ENCODE measurements at places on chromosomes 13 and 19.

- DNase-seq = peak; percentile 13
Measured at GRCh38 chr19:13689085-13689484, 75.2 kb upstream of the MRI1 start.

DNA sequence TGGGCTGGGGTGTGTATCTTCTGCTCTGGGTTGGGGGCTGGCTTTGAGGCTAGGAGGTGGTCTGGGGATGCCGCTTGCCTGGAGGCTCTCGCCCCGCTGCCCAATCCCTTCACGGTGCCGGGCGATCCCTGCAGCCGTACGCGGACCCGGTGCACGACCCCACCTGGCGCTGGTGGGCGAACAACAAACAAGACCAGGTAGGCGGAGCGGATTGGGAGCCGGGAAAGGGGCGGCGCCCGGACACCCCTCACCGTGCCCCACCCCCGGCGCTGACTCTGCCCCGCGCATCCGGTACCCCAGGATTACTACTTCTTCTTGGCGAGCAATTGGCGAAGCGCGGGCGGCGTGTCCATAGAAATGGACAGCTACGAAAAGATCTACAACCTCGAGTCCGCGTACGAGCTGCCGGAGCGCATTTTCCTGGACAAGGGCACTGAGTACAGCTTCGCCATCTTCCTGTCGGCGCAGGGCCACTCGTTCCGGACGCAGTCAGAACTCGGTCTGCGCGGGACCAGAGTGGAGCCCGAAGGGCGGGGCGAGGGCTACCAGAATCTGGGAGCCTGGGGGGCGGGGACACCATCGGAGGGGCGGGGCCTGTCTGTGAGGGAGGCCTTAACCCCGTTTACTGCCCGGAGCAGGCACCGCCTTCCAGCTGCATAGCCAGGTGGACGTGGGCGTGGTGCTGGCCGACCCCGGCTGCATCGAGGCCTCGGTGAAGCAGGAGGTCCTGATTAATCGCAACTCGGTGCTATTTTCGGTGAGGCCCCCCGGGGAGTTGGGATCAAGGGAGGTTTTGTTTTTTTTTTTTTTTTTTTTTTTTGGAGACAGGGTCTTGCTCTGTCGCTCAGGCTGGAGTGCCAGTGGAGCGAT lies 12.1 kb upstream of the PSMD8 start:
- peak; percentile 95 for DNase-seq

GRCh38 chr19:51803519-51803918 lies 8.6 kb downstream of the FPR3 start:
- DNase-seq = peak; percentile 56

- no peak for DNase-seq
Measured at GRCh38 chr19:56993851-56994250, 125.9 kb upstream of the USP29 start.

DNA sequence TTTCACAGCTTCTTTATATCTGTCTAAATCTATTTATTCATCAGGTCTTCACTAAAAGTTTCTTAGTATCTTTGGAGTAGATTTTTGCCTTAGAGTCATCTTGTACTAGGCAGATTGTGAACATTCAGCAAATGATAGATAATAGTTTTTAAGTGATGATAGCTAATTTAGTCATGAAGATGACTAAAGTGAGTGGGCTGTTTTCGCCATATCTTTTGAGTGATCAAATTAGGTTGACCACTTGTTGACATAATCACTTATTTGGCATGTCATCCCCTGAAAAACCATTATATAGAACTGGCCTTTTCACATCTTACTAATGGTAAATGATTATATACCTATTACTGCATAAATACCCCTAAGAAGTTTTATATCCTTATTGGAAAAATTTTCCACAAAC lies 999.2 kb downstream of the PCDH17 start:
- no peak for DNase-seq

DNA sequence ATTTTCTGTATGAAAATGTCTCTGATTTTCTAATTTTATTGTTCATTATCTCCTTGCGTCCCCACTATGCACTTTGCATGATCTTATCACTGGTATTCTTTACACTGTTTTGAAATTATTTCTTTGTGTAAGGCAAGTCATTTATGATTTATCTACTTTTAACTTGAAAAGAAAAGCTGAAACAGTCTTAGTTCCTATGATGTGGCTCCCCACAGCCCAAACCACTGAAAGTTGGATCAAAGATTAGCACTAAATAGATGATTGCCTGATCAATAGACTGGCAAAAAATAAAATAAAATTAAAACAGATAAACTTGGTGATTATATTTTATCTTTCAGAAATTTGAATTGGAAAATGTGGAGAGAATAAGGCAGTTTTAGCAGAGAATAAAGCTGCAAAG lies 1101.9 kb downstream of the PCDH9 start:
- no peak for DNase-seq

DNA sequence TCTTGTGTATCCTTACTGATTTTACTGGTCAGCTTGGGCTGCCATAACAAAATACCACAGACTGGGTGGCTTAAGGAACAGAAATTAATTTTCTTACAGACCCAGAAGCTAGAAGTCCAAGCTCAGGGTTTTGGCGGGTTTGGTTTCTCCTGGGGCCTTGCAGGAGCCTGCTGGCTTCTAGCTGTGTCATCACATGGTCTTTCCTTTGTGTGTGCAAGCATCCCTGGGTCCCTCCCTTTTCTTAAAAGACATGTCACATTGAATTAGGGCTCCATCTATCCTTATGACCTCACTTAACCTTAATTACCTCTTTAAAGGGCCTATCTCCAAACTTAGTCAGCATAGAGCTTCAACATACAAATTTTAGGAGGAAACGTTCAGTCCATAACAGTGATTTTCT lies 23.4 kb downstream of the UBAC2 start:
- DNase-seq = no peak

DNA sequence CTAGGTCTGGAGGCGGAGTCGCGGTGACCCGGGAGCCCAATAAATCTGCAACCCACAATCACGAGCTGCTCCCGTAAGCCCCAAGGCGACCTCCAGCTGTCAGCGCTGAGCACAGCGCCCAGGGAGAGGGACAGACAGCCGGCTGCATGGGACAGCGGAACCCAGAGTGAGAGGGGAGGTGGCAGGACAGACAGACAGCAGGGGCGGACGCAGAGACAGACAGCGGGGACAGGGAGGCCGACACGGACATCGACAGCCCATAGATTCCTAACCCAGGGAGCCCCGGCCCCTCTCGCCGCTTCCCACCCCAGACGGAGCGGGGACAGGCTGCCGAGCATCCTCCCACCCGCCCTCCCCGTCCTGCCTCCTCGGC lies at the start of gene SLC5A5:
Gene SLC5A5 (plus strand): TSS at position 68 of the 373 bp plus-strand sequence. CDS start 375 bp downstream, outside the sequence.
- DNase-seq = no peak

DNA sequence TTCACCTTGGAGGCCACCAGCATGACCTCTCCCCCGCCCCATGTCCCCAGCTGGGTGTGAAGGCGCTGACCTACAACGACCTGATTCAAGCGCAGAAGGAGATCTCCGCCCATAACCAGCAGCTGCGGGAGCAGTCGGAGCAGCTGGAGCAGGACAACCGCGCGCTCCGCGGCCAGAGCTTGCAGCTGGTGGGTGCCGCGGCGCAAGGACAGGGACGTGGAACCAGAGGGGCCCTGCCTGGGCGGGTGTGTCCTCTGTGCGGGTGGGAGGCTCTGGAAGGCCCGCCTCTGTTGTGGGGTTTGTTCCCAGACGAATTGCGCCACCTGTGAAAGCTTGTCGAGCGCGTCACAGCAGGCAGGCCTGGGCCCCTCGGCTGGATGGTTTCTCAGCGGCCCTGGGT lies 22.3 kb downstream of the PLEKHJ1 start:
- DNase-seq = no peak

DNA sequence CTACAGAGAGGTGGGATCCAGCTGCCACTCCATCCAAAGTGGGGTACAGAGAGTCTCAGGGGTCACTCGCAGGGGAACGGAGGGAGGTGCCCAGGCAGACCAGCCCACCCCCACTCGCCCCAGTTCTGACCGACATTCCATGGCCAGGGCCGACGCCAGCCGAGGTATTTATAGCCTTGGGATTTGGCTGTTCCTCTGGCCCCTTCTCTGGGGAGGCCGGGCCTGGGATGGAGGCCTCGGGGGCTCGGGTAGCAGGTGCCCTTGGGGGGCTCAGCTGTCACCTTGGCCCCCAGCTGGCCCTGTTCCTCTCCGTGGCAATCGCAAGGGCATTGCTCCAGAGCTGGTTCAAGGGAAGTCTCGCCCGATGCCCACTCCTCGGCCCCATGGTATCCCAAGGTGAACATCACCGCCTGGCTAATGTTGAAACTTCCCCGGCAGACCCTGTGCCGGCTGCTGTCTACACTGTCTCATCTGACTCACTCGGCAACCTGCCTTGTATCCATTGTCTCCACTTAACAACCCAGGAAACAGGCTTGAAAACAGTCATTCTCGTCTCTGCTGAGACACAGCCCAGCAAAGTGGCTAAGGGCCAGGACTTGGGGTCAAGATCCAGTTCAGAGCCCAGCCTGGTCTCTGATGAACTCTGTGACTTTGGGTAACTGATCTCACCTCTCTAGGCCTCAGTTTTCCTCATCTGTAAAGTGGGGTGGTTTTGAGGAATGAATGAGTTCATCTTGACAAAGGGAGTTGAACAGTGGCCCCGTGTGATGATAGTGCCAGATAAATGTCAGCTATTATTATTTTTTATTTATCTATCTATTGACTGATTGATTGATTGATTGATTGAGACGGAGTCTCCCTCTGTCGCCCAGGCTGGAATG lies 9.7 kb downstream of the PRKACA start:
- DNase-seq = no peak

GRCh38 chr19:35824150-35824549 lies 11.5 kb upstream of the PRODH2 start:
- no peak for DNase-seq

- DNase-seq = no peak
Measured at GRCh38 chr19:18380843-18381242, 5.1 kb upstream of the GDF15 start.

DNA sequence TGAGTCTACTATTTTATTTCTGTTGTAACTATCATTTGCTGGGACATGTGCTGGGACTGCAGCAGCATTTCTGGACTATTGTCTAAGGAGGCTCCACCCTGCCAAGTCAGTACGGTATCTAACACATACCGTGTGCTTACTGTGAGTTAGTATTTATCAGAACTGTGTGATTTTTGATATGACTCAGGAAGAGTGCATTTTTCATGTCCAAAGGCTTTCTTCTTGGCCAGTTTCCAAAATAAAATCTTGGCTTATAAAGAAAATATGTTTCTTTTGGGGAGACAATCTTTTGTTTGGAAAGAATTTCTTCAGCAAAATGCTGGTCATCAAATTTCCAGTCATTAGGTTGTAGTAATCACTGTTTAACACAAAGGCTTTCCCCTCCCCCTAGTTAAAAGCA lies 11.6 kb downstream of the PARP4 start:
- DNase-seq = no peak

DNA sequence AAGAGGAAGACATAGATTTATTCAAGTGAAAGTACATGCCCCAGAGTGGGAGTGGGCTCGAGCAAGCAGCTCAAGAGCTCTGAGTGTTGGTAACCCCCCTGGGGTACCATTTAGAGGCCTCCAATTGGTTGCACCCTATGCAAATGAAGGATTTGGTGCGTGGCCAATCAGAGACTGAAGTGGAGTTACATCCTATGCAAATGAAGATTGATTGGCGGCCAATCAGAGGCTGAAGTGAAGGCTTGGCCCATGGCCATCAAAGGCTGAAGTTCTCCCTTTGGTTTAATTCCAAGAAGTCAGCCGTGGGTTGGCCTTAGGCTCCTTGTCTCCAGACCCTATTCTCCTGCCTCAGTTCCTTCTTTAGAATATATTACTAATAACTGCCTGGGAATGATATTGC lies 12.9 kb upstream of the IGFL1 start:
- DNase-seq = no peak

DNA sequence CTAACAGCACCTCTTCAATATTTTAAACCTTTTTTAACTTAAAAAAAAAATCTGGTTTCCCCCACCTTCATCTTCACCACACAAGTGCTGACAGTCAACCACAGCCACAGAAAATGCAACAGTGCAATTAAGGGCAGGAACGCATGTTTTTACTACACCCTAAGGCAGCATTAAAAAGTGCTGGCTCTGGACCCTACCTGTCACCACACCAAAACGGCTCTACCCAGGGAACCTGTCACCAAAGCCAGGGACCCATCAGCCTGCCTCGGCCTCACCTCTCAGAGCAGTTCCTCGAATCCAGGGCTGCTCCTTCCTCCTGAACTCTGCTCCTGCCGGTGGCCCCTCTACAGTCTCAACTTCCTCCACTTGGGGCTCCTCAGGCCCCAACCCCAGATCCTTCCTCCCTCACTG lies 22.5 kb upstream of the SLC35E1 start:
- DNase-seq = no peak

- no peak for DNase-seq
Measured at GRCh38 chr13:53807251-53807834, 778.7 kb downstream of the OLFM4 start.

DNA sequence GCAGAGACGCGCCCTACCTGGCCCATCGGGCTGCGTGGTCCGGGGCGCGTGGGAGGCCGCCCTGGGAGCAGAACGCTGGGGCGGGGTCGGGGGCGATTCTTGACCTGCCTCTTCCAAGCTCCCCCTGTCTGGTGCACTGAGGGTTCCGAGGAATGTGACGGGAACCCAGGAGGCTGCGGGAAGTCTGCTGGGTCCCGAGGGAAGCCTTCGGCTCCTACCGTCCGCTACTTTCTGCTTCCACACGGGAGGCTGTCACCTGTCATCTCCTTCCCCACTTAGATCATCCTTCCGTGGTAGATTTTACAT lies 781 bp upstream of the SPRYD7 start:
- DNase-seq = no peak

DNA sequence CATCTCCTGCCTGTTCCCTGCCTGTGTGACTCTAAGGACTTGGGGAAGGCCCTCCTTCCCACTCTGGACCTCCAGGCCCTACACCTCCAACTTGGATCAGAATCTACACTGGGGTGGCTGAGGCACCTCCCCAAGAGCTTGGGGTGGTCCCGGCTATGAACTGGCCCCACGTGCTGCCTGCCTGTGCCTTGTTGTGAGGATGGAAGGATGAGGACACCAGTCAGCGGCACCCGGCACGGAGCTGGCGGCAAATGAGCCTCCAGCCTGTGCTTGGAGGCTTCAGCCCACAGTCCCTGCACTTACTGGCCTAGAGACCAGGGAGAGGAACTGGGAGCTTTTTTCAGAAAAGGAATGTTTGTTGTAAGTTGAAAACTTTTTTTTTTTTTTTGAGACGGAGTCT lies 8.5 kb downstream of the AKAP8 start:
- no peak for DNase-seq

DNA sequence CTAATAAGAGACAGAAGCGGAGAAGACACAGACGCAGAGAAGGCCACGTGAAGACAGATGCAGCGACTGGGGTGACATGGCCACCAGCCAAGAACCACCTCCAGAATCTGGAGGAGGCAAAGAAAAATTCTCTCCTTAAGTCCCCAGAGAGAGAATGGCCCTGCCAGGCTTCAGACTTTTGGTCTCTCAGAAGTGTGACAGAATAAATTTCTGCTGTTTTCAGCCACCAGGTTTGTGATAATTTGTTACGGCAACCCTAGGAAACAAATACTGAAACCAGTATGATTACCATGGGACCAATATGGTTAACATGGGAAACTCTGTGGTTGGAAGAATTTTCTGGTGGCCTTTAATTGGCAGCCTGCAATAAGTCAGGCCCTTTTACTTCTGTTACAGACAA lies 63.9 kb upstream of the DOCK9 start:
- DNase-seq = no peak
